Immature natural killer cell (primary cell): ENCODE measurements at places on chromosomes 4 and X.

DNA sequence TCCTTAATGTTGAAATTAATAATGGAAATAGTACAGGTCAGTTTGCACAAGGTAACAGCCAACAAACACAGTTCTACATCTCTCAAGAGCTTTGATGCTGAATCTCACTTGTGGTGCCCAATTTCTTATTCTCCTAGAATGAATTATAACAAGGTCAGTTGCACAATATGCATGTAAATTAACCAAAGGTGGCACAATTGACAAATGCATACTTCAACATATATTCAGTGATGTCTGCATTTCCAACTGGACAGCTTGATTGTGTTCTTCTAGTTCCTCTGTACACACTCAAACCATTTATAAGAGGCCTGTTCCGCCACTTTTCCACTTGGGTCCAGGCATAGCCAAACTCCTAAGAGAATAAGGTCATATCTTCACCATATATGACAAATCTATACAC lies 210.3 kb upstream of the EPHA5 start:
- DNase-seq = no peak

DNA sequence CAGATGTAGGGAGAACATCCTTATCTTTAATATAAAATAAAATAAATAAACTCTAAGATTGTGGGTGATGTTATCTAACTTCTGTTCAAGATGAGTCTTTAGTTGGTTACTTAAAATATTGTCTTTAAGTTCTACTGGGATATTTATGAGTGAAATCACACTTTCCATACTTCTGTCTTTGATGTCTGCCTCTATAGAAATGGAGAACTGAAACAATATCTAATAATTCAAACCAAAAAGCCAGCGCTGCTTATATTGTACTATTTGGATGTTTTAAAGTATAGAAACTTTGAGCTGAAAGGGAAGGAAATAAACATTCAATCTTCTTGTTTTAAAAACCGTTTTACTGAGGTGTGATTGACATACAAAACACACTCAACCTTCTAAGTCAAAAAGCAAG lies 44.8 kb upstream of the RPS6KA3 start:
- no peak for DNase-seq

GRCh38 chrX:72245461-72246089 lies 6.7 kb upstream of the ERCC6L start:
- DNase-seq = peak; percentile 13

GRCh38 chr4:22031423-22031822 lies 82.9 kb upstream of the KCNIP4 start:
- DNase-seq = no peak

- no peak for DNase-seq
These were observed 1044.4 kb upstream of the DIAPH2 start for GRCh38 chrX:95640226-95640625.

GRCh38 chrX:69603566-69604194 lies 12.2 kb upstream of the EDA start:
- DNase-seq = no peak

DNA sequence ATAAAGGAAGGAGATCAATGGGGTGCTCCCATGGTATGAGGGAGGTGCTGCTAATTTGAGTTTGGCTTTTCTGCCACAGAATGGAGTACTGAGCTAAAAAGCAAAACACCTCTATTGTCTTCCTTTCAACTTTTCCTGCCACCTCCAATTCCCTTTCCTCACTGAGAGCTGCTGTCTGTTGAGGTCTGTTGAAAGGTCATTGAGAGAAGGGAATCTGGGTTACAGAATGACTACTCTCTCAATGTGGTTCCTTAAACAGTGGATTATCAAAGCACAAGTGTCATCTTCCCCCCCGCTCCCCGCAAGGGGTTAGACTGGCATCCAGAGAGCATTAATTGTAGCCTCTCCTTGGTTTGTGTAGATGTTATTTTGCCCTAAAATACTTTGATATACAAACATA lies 10.7 kb downstream of the USP9X start:
- DNase-seq = no peak
